AG08396 (cell line): ENCODE measurements at places on chromosomes 1 and 21.
A peak's percentile ranks its signal among the peaks of the same experiment; 100 is the strongest.

DNA sequence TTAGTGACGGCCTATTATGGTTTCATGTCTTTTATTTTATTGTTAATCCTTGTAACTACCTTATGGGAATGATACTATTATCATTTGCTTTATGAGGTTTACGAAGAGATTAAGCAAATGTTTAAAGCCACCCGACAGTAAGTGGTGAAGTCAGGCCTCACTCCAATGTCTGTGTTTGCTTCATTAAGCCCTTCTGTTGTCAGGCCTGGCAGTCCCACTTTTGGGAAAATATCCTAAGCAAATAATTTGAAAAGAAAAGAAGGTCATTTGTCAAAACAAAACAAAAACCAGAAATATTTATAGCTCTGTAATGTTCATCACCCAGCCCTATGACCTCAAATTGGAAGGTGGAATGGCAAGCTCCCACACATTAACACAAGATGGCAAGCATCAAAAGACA lies 40.7 kb upstream of the USP24 start:
- DNase-seq, result no peak

- DNase-seq, result no peak
Observed at GRCh38 chr21:24941316-24942185, 665.7 kb downstream of the MRPL39 start.

DNA sequence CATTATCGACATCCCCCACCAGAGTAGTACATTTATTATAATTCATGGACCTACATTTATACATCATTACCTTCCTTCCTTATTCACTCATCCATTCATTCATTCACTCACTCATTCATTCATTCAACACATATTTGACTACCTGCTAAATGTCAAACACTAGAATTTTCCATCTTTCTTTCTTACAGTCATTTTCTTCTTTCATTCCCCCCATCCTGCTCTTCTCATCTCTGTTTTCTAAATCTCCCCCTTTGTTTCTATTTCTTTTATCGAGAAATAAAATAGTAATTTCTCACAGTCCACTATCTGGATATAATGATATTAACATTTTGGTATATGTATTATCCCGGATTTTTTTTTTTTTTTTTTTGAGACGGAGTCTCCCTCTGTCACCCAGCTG lies 27.8 kb upstream of the FMO3 start:
- DNase-seq, result no peak

- DNase-seq, result no peak
Observed at GRCh38 chr1:30374400-30375070, 348.9 kb downstream of the MATN1 start.

DNA sequence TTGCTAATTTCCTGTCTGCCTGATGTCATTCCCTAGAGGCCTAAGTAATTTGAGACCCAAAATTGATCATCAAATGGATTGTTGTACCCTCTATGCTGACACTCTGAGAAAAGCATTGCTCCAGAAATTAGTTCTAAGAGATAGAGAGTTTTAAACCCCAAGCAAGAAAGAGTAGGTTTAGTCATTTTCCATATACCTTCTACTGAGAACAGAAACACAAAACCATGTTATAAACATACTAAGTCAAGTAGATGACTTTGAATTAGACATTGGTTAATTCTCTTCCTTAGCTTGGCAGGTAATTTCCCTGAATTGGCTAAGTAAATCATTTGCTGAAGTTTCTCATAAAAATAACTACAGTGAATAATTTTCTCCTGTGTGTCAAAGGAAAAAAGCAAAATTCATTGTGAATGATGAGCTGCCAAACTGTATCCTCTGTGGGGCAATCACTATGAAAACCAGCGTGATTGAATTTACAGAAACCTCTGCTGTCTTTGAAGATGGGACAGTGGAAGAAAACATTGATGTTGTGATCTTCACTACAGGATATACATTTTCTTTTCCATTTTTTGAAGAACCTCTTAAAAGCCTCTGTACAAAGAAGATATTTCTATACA lies 20.1 kb downstream of the FMO4 start:
- no peak for DNase-seq

- no peak for DNase-seq
Observed at GRCh38 chr21:33748903-33749302, 106.6 kb downstream of the ITSN1 start.

GRCh38 chr1:231706934-231707333 lies 80.3 kb downstream of the DISC1 start:
- DNase-seq, result no peak

- DNase-seq, result peak; percentile 79
Observed at GRCh38 chr1:172449585-172450523, 6.0 kb upstream of the PIGC start.

GRCh38 chr1:215958841-215959240 lies 391.7 kb downstream of the KCTD3 start:
- no peak for DNase-seq

DNA sequence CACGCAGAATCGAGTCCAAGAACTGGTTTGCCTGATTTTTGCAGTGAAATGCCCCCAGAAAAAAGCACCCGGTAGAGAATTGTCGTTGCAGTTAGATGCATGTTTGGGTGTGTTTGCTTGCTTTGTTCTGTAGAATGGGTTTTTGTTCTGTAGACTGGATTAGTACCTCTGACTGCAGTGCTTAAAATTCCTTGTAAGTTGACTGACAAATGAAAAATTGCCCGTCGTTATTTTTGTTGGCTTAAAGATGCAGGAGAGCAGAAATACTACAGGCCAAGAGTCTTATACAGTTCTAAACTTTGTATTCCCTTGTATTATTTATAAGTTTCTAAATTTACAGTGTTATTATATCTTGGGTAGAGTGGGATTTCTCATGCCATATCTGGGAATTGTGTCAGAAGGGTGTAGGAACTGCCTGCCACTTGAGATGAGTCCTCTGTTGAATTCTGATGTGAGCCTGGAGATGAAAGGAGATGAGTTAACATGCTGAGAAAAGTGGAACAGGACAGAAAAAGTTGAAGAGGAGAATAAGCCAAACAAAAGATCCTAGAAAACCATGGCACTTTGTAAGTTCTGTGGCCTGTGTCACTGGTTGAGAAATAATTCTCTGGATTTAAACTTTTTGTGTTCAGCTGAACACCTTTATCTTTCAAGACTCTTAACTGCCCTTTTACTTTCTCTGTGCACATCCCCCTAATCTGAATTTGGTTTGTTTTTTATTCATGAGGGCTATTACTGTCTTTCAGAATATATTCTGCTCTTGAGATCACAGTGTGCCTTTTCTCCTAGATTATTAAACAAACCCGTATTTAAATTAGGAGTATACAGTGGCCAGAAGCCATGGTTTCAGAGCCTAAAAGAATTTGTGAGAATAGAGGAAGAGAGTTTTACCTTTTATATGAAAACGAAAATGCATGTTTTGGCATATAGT lies 1.4 kb downstream of the DESI2 start:
- DNase-seq, result peak; percentile 23

GRCh38 chr1:71231751-71232150 lies 150.9 kb upstream of the ZRANB2 start:
- DNase-seq, result no peak

GRCh38 chr1:26730695-26731094 lies 34.9 kb downstream of the ARID1A start:
- DNase-seq, result peak; percentile 55

DNA sequence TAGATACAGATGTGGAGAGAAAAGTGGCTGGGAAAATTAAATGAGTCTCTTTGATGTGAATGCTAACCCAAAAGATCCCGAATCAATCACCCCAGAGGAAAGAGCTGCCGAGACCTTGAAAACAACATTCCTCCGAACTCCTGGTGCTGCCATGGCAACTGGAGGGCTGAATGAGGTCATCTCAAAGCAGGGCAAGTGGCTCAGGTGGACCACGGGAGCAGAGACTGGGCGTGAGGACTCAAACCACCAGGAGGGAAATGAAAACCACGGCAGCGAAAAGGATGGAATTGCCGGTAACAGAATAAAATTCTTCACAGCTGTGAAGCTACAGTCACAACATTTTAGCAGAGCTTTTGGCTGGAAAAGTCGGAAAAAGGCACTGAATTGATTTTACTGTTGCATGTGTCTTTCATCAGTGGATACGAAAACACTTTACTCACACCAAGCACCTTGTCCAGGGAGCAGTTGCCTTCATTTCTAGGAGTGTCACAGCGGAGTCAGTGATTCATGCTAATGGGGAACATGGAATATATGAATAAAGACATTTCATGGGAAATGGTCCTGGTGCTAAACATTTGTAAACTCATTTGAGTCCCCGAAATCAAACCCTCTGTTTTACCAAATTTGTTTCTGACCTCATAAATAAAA lies 23.2 kb upstream of the BECN2 start:
- peak; percentile 35 for DNase-seq

DNA sequence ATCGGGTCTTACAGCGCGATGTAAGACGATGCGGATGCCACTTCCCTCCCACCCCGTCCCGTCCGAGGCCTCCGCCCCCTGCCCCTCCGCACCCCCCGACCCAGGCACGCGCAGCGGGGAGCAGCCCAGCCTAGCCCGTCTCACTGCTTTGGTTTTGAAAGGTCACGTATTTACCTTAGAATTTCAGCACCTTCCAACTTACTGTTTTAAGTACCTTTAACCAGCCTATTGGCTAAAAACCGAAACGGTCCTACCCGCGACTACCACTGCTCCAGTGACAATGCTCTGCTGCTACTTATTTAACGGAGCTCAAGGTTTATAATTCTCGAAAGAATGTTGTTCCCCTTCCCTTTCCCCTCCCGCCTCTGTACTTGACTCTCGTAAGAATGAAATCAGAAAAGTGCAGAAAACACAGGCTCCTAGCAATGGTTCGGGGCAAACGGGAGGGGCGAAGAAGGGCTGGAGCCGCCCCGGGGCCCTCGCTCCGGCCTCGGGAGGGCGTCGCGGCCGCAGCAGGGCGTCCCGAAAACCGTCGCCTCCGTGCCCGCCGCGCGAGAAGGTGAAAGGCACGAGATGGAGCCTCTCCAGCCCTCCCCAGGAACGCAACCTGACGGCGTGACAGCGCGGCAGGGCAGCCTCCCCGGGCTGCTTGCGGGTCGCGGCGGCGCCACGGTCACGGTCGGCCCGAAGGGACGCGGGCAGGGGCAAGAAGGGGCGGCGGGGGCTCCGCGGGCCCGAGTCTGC lies 667 bp downstream of the TMEM50B start:
- peak; percentile 71 for DNase-seq
